Endothelial cell (in vitro differentiated cells): ENCODE measurements at places on chromosomes 3 and 15.

- DNase-seq, result no peak
These were observed 85.7 kb downstream of the OXNAD1 start for GRCh38 chr3:16350597-16351318.

GRCh38 chr3:70800951-70801350, 488.5 kb upstream of the MDFIC2 start:
- no peak for DNase-seq

DNA sequence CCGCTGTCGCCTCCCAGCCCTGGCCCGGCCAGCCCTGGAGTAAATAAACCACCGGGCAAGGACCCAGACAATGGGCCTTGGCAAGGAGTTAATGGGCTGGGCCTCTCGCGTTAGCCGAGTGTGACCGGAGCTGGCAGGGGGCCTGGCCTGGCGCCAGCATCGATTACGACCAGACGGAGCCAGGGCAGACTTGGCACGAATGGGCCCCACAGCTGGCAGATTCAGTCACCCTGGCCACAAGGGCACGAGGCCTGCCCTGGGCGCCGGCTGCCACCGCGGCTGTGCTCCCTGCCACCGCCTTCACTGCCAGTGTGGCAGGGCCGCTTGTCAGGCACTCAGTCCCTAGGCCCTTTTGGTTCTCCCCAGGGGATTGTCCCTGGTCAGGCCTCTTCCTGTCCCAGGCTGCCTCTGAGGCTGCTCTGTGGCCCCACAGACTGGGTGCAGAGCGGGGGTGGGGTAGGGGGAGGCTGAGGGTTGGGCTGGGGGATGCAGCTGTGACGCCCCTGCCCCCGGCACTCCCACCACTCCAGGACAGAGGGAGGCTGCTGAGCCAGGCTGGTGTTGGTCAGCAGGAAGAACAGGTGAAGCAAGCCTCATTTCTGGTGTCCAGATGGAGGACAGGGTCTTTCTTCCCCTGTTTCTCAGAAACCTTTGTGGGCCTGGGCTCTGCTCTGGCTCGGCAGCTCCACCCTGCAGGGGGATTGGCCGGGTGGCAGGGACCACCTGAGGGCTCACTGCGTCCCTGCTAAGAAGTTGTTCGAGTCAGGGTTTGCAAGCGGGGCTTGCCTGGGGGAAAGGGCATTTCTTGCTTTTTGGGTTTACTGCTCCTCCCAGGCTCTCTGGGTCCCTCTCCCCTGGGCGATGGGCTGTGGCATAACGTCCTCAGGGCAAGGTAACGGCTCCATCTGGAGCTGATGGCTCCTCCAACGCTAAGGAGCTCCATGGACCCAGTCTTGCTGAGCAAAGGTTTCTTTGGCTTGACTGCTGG, 30.5 kb upstream of the SRP14 start:
- no peak for DNase-seq

- DNase-seq, result no peak
These were observed 128.3 kb upstream of the BFSP2 start for GRCh38 chr3:133271539-133271938.

- no peak for DNase-seq
These were observed 243.4 kb downstream of the WNT5A start for GRCh38 chr3:55243678-55244077.
